Right ventricle myocardium inferior (tissue), 1 donor: ENCODE measurements at places on chromosomes 2 and 18. TPM values are rescaled to one million over a fixed set of nuclear protein-coding genes. Genes with fewer than 3 reads are reported as not detected.

The VWC2L gene
- not detected for total RNA-seq

The FOXD4L1 gene
- total RNA-seq: not detected

The TRIM43 gene
- not detected for total RNA-seq

The ENOSF1 gene
- total RNA-seq: 25.3 TPM

The DNAH6 gene
- total RNA-seq: 0.05 TPM

The OR6B2 gene
- total RNA-seq: not detected

The MYO5B gene
- total RNA-seq: 0.89 TPM

The ATG16L1 gene
- total RNA-seq: 15.4 TPM

The EPB41L3 gene
- total RNA-seq: 10.5 TPM

The ABCG5 gene
- not detected for total RNA-seq

The ARID5A gene
- total RNA-seq: 8.7 TPM

The MAP3K2 gene
- total RNA-seq: 23.4 TPM

The CTNNA2 gene
- not detected for total RNA-seq

The RFTN2 gene
- total RNA-seq: 7.5 TPM

The LHCGR gene
- 0.11 TPM for total RNA-seq

The DTNB gene
- 3.3 TPM for total RNA-seq

The IL36A gene
- total RNA-seq: not detected

The DNER gene
- 3.3 TPM for total RNA-seq

The CYS1 gene
- total RNA-seq: 3.2 TPM

The FLACC1 gene
- 6.5 TPM for total RNA-seq

The POTEI gene
- not detected for total RNA-seq

The LINC00305 gene
- not detected for total RNA-seq

The EVA1A gene
- total RNA-seq: 0.84 TPM

The B4GALT6 gene
- total RNA-seq: 9.0 TPM

The FEV gene
- not detected for total RNA-seq

The MTLN gene
- 225 TPM for total RNA-seq

The UGT1A5 gene
- not detected for total RNA-seq

The KCNF1 gene
- total RNA-seq: 0.24 TPM

The BCL2L11 gene
- total RNA-seq: 9.1 TPM

The DYNAP gene
- total RNA-seq: not detected
